ENCODE measurements at places on chromosomes 2 and 18. TPM values are rescaled to one million over a fixed set of nuclear protein-coding genes. Genes with fewer than 3 reads are reported as not detected.
A peak's percentile ranks its signal among the peaks of the same experiment; 100 is the strongest.

GPR148 gene
- polyA plus RNA-seq = not detected

HAT1 gene
- polyA plus RNA-seq = 43.9 TPM

GRCh38 chr2:236133410-236134012 lies 34.7 kb downstream of the GBX2 start:
- no peak for DNase-seq

RMC1 gene
- 12.4 TPM for polyA plus RNA-seq

GRCh38 chr2:234633581-234634230 lies 136.8 kb upstream of the ARL4C start:
- DNase-seq = no peak

DYSF gene
- 111 TPM for polyA plus RNA-seq

DYNAP gene
- 0.07 TPM for polyA plus RNA-seq

CIB4 gene
- polyA plus RNA-seq = not detected

DNA sequence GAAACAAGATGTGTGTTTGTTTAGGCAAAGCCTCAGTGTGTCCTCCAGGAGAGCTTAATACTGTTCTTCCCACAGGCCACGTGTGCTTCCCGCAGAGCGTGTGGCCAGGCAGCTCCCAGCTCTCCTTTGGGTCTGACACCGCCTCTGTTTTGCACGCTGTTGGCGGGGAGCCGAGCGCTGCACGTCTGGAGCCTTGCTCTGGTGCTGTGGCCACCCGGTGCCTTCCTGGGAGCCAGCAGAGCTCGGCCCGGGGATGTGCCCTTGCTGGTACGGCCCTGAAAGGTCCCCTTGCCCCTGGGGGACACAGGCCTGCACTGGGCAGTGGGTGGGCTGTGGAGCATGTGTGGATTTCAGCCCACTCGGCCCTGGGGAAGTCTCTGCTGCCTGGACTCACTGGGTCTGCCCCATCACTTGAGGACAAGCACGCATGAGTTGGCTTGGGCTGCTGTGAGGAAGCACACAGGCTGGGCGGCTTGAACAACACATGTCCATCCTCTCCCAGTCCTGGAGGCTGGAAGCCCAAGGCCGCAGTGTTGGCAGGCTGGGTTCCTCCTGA lies 160.7 kb upstream of the HDAC4 start:
- DNase-seq = peak; percentile 92

- peak; percentile 43 for DNase-seq
These were observed 324.7 kb downstream of the NRXN1 start for GRCh38 chr2:50707196-50707595.

DNA sequence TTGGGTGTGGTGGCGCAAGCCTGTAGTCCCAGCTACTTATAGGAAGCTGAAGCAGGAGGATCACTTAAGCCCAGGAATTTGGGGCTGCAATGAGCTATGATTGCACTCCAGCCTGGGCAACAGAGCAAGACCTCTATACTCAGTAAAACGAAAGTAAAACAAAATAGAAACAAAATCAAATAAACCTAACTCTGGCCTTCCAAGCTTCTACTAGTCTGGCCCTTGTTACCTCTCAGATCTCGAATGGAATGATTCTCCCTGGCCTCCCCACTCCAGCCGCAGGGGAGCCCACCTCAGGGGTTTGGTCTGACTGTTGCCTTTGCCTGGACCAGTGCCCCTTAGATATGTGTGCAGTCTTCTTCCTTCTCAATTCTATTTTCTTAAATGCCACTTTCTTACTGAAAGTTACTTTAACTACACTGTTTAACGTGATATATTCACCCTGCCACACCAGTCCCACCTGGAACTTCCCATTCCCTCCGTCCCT lies 160.0 kb upstream of the GCFC2 start:
- no peak for DNase-seq

- DNase-seq = no peak
These were observed 294.2 kb downstream of the NDUFA10 start for GRCh38 chr2:239730897-239731296.

DNA sequence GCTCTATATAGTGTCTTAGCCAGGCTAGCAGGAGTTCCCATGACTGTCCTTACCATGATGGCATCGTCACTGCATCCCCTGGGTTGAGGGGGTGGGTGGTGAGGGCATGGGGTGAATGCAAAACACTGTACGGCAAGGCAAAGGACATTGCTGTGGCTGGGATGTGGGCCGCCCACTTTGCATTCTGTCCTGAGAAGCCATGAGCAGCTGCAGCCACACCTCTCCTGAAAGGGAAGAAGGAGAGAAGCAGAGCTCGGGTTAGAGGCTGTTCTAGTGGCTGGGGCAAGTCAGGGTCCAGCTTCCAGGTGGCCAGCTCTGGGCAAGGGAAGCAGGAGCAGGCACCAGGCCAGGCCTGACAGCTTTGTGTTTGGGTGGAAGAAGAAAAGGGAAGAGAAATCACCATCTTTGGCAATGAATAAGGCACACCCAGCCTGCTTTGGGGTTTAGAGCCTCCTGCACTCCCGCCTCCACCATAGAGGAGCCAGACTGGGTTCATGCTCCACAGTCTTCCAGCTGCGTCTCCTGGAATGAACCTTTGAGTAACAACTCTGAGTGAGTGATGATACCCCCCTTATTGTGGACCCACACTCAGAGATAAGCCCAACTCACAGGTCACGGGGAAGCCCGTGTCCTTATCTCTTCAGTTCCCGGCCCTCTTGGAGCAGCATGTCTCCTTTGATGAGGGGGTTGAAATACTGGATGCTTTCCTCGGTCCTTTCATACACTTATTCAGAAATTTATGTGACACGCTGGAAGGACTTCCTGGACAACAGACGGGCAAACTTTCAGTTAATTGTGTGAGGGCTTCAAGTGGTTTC lies 63.4 kb downstream of the INPP4A start:
- peak; percentile 66 for DNase-seq

SNRPD1 gene
- 91.8 TPM for polyA plus RNA-seq

ARHGAP15 gene
- 21.0 TPM for polyA plus RNA-seq

LAMA1 gene
- 2.0 TPM for polyA plus RNA-seq

HDLBP gene
- polyA plus RNA-seq = 470 TPM

DNA sequence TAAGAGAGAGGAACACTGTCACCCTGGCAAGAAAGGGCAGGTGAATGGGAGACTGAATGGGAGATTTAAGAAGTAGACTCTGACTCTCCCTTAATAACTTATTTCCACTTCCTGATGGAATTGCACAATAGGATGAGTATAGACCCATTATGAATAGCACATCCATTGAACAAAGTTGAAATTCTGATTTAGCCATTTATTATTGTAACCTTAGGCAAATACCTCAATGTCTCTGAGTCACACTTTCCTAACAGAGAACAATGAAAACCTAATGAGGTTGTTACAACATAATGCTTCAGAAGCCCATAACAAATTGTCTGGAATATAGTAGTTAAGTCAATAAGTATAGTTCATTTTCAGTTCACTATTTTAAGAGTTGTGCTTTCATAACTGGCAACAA lies 78.9 kb downstream of the NRXN1 start:
- DNase-seq = no peak

DNA sequence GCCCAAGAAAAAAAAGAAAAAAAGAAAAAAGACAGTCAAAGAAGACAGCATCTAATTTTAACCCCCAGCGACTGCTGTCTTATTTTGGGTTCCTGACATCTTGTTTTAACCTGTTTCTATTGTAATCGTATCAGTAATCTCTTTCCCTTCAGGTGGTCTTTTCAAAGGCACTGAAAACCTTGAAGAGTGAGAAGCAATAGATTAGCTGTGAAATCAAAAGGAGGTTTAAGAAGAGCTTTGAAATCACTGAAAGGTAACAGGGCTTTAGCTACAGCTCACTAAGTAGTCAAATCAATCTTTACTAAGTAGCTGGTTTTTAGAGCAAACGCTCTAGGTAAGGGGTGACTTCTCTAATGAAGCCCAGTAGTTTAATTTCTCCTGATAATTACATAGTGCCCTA lies 5.4 kb upstream of the TANC1 start:
- no peak for DNase-seq

TGFA gene
- polyA plus RNA-seq = 0.64 TPM

TRIM43 gene
- polyA plus RNA-seq = not detected

DHRS9 gene
- 0.37 TPM for polyA plus RNA-seq

GRCh38 chr2:96526101-96526591 lies 10.4 kb upstream of the ARID5A start:
- no peak for DNase-seq

DNA sequence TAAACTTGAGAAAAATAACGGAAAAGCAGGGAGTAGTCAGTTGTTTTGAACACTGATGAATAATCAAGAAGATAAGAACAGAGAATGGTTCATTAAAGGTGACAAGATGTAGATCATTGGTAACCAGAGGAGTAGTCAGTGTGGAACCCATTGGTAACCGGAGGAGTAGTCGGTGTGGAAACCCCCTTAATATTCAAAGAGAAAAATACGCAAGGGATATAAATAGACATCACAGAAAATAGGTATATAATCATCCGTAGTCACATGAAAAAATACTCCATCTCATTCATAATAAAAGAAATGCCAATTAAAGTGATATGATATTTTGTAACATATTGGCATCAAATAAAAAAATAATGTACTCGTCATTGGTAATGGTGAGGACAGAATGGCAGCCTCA lies 70.6 kb upstream of the EPAS1 start:
- DNase-seq = no peak

- peak; percentile 13 for DNase-seq
These were observed 324.2 kb upstream of the NCKAP5 start for GRCh38 chr2:133892352-133892913.
